NCI-H748 treated with DMSO at 0.1 percent for 48 hours (cell line): ENCODE measurements at places on chromosomes 11 and 22.

- DNase-seq: no peak
Observed at GRCh38 chr11:86589856-86590589, 82.4 kb downstream of the ME3 start.

GRCh38 chr11:85723088-85723487, 37.1 kb upstream of the CCDC89 start:
- no peak for DNase-seq

- no peak for DNase-seq
Observed at GRCh38 chr11:10181811-10182210, 112.2 kb downstream of the SBF2 start.

DNA sequence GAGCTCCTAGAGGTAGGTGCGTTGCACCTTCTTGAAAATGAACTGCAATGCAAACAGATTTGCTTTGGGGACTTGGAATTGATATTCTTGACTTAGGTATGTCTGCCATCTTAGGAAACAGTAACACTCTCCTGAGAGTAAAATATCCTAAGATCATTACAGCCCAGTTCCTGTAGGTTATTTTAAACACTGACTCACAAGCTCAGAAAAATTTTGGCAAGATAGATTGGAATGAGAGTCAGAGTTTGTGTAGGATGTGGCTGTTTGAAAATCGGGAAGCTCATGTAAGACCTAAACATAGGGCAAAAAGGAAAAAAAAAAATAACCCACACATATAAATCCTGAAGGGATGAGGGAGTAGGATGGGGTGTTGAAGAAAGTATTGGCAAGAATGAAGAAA, 377.0 kb upstream of the LRRC4C start:
- DNase-seq: no peak

GRCh38 chr11:20934516-20934915, 265.1 kb downstream of the NELL1 start:
- DNase-seq: no peak

DNA sequence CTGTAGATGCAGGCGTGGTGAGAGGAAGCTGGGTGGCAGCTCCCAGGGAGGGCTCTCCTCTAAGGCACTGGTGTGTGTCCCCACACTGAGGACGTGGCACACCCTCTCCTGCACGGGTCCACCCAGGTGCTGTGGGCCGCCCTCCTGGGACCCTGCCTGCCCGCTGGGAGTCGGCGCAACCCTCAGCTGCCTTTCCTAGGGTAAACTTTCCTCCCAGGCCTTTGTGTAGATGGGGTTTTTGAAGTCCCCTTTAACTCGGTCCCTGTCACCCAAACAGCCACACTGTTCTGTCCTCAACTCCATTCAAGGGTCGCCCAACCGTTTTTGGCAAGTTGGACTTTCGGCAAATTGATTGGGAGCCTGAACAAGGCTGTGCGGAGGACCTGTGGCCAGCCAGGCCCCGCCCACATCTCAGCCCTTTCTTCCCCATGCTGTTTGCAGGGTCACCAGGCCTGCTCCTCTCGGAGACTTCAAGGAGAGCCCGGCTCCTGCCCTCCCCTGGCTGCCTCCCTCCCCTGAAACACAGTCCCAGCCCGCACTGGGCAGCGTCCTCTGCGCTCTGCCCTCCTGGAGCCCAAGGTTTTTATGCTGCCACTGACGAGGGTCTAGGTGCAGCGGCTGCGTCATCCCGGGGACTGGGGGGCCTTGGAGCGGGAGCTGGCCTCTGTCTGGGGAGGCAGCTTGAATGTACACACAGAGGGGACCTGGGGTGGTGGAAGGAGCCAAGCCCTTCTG, 1126.2 kb downstream of the BRD1 start:
- DNase-seq: no peak

- DNase-seq: no peak
Observed at GRCh38 chr11:111823131-111823530, 48.2 kb downstream of the ALG9 start.

DNA sequence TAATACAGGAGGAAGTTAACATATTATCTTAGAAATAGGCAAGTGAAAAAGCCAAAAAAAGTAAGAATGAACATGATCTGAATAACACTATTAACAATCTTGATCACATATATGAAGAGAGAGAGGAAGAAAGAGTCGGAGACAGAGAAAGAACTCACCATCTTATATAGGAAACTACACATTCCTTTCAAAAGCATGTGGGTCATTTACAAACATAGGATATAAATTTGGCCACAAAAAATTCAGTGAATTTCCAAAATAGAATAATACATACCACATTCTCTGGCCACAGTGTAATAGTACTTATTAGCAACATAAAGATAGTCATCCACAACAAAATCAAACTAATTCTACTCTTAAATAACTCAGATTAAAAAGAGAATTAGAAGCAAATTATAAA, 50.9 kb upstream of the ME3 start:
- DNase-seq: no peak

DNA sequence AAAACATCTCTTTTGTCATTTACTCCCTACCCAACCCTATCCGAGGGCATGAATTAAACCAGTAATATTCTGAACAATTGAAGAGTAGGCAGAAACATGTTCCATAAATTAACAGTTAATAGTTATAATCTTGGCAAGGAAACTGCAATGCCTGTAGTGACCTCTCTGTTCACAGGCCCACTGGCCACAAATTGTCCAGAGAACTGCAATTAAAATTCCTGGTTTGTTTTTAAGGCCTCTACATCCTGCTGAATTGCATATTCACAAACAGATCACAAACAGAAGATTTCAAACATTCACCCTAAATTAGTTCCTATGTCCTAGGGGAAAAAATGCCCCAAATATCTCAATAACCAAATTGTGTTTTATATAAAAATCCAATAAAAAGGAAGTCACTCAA, 143.2 kb upstream of the TRPC6 start:
- no peak for DNase-seq

DNA sequence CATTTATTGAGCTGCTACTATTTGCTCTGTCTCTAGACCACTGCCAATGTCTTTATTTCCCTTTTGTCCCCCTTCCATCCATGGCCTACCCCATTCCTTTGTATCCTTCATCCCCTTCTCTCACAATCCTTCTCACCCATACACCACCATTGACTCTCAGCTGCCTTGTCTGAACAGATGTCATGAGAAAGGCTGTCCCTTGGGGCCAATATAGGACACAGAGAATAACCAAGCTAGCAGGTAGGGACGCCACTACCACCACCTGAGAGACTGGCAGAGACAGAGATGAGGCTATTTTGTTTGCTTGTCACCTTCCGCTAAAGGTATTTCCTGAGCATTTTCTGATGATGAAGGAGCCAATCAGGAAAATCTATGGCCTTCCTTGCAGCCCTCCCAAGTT, 138.9 kb downstream of the CD44 start:
- no peak for DNase-seq

DNA sequence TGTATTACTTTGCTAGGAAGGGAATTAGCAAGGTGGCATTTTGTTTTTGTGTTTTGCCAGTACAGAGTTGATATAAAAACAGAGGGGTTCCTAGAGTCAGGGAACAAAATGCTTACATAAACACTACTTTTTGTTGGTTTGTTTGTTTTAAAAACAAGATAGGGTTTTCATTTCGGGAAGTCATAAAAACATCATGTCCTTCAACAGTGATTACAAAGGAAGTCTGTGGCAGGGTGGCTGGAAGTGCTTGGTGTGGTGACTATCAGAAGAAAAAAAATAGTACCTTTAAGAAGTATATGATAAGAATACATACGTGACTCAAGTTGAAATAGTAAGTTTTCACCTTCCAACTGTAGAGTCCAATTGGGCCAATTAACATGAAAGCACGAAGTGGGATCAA, 1.2 kb upstream of the IL18 start:
- DNase-seq: no peak

GRCh38 chr11:68121067-68121899, at the start of gene CHKA:
Gene CHKA (minus strand): TSS chr11:68121388. CDS start chr11:68121177, 211 bp downstream.
- DNase-seq: peak; percentile 79

DNA sequence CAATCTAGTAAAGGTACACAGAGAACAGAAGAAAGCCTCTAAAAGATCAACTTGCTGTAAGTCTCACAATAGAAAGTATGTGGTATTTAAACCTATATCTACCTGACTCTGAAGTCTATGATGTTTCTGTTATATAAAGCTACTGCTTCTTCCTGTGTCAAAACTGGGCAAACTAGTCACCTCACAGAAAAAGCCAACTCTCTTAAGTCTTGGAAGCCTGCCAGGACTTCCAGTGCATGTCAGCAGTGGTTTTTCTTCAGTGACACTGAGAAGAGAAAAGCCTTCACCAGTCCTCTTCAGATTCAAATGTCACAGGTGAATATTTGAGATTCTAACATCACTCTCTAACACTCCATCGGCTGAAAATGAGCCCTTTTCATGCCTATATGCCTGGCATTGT, 808.0 kb downstream of the DLG2 start:
- no peak for DNase-seq

GRCh38 chr11:124310721-124311120, 3.0 kb downstream of the OR8D1 start:
- no peak for DNase-seq

- no peak for DNase-seq
Observed at GRCh38 chr11:27081056-27081455, 40.4 kb downstream of the BBOX1 start.

- DNase-seq: no peak
Observed at GRCh38 chr22:17283423-17283822, 64.2 kb upstream of the ADA2 start.

GRCh38 chr11:9716275-9717039, 52.6 kb downstream of the SWAP70 start:
- DNase-seq: no peak

DNA sequence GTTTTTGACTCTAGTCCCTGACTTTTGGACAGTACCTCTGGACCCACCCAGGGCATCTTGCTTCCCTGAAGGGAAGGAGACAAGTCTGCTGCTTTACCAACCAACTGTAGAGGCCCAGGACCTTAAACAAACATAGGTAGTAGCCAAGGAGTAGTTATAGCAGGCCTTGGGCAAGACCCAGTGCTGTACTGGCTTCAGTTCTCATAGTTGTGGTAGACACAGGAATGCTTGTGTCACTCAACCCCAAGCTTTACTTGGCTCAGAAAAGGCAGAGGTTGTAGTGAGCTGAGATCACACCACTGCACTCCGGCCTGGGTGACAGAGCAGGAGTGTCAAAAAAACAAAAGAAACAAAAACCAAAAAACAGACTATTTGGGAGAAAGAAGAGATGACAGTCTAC, 21.3 kb upstream of the OR52M1 start:
- no peak for DNase-seq

DNA sequence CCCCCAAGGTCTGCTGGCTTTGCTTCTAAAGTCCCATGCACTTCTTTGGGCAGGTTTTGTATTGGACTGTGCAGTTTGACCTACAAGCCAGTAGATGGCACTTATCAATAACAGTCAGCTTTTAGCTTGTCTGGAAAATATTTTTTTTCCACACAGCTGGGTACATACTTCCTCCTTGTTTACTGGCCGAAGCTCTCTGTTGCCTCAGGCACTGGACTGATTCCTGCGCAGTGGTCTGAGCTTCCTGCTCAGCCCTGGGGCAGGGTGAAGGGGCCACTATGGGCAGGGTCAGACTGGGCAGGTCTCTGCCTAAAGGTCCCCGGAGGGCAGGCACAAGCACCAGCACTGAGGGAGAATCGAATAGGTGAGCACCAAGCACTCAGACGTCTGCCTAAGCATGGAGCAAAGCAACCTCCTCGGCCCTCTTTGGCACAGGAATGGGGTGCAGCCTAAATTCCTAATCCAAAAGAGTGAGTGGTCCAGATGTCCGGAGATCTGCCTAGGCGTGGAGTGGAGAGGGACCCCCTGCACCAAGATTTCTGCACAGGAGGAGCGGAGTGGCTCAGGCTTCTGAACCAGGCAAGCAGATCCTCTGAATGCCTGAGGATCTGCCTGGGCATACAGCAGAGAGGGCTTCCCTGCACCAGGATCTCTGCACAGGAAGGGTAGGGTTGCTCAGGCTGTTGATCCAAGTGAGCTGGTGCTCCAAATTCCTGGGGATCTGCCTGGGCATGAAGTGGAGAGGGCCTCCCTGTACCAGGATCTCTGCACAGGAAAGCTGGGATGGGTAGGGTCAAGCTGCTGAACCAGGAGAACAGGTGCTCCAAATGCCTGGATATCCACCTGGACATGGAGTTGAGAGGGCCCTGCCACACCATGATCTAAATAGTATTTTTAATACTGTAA, 105.9 kb upstream of the C11orf58 start:
- DNase-seq: no peak

GRCh38 chr22:48919187-48919590, 908.5 kb downstream of the BRD1 start:
- peak; percentile 73 for DNase-seq

DNA sequence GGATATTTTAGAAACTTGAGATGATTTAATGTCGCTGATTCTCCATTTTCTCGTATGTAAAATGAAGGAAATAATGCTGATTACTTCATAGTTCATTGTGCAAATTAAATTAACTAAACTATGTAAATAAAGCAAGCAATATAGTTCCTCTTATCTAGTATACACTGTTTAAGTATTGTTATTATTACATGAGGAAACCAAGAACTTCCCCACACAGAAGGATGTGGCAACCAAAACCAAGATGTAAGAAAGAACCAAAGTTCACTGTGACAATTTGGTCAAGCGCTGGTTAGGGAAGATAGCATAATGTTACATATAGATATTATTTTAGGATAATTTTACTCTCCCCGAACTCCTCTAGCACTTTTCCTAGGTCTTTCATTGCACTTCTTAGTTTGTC, 103.2 kb downstream of the XKR3 start:
- DNase-seq: no peak

DNA sequence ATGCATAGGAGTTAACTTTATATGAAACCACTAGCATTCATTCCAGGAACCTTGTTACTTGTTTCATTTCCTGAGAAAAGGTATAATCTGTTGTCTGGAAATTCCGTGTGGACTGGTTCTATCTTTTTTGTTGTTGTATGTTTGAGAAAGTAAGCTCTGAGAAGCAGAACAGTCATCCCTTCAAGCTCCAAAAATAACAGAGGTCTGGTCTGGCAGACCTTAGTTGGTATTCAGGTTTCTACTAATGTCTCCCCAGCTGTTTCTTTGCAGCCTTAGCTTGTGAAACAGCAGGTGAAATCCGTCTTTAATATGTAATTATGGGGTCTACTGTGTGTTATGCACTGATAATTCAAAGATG, 2.4 kb downstream of the RNF121 start:
- DNase-seq: no peak

DNA sequence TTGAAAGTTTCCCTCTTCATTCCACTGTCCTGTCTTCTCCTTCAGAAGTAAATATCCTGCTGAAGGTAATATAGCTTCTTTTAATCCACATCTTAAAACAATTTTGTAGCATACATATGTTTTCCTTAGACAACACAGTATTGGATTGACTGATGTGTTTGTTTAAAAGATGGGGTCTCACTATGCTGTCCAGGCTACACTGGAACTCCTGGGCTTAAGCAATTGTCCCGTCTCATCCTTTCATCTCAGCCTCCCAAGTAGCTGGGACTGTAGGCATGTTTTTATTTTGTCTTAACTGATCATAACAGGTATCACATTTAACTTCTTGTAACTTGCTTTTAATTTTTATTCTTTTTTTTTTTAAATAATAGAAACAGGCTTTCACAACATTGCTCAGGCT, 55.9 kb downstream of the MRTFA start:
- no peak for DNase-seq

- DNase-seq: no peak
Observed at GRCh38 chr11:77130763-77131513, 2.9 kb downstream of the MYO7A start.

GRCh38 chr22:27695925-27696324, 105.6 kb downstream of the MN1 start:
- no peak for DNase-seq

GRCh38 chr11:47216121-47216798, 1.5 kb downstream of the DDB2 start:
- no peak for DNase-seq

- DNase-seq: no peak
Observed at GRCh38 chr11:77276271-77276670, 25.2 kb downstream of the GDPD4 start.

- no peak for DNase-seq
Observed at GRCh38 chr11:123942413-123942812, 1.2 kb downstream of the OR6T1 start.
